ENCODE measurements at places on chromosomes 11 and 22.
A peak's percentile ranks its signal among the peaks of the same experiment; 100 is the strongest.

- peak; percentile 22 for DNase-seq
These were observed 52.8 kb upstream of the APOA1 start for GRCh38 chr11:116890193-116890592.

- no peak for DNase-seq
These were observed 15.4 kb downstream of the YPEL4 start for GRCh38 chr11:57634311-57634710.

DNA sequence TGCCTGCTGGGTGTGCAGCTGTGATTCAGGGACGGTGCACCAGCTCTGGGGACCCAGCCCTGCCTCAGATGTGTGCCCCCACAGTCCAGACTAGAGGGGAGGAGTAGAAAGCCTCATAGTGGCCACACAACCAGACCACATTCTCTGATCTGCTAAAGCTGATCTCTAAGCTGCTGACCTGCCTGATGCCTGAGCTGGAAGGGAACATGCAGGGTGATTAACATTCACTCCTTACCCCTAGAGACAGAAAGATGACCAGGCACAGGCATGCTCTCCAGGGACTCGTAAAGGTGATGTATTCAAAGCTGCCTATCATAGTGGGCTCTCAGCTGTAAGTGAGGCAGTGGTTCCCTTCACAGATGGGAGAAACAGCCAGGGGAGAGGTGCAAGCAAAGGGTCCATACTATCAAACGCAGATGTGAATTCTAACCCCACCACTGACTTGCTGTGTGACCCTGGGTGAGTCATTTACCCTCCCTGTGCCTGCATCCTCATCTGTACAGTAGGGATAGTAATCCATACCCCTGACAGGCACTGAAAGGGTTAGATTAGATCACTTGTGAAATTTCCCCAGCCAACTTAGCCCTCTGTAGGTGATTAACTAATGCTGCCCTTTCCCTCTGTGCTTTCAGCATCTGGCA lies 29.0 kb upstream of the LRRC32 start:
- no peak for DNase-seq

DNA sequence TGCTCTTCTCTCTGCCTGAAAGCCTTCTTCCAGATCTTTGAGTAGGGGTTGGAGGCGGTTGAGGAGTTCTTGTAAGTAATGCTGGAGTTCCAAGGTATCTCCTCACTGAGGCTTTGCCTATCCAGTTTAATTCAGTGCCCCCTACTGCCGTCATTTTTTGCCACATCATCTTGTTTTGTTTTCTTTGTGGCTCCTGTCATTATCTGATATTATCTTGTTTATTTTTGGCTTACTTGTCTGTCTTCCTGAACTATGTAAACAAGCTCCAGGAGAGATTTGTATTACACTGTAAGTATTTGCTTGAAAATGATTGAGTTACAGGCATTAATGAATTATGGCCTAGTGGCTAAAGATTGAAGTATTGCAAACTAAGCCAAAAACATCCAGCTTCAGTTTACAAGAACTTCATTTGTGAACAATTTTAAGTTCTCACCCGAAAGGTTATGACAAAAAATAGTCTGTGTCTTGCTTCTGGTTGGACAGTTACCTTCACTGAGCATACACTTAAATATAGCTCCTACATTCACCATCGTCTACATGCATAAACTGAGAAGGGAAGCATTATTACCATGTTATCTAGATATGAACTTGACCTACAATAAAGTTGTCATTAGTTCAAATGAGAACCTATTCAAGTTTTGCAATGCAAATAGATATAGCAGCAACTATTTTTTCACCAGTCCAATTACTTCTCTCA lies 154.8 kb downstream of the ARHGAP42 start:
- no peak for DNase-seq

- DNase-seq, result no peak
These were observed 53.9 kb downstream of the FLI1 start for GRCh38 chr11:128747728-128748148.

DNA sequence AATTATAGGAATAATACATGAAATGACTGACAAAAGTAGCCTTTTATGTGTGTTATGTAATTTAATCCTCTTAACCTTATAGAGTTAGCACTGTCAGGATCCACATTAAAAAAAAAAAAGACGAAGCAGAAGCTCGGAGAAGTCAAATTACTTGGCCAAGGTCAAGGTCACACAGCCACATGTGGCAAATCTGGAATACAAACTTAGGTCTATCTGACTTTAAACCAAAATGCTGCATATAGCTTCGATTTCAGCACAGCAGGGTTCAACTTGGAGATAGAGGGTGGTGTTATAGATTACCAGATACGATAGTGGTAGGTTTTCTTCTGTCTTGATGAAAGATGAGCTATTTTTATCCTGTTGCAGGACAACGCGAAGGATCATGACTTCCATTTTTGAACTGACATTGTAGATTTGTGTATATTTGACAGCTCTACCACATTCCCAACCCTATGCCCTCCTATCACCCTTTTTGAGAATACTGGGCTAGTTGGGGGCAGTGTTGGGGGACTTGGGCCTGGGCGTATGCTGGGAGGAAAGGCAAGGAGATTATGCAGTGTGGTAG lies 11.6 kb upstream of the EHF start:
- DNase-seq, result no peak

GRCh38 chr11:121711236-121711635 lies 258.5 kb upstream of the SORL1-AS1 start:
- no peak for DNase-seq

- DNase-seq, result no peak
These were observed 693 bp downstream of the NFAM1 start for GRCh38 chr22:42431401-42432019.

DNA sequence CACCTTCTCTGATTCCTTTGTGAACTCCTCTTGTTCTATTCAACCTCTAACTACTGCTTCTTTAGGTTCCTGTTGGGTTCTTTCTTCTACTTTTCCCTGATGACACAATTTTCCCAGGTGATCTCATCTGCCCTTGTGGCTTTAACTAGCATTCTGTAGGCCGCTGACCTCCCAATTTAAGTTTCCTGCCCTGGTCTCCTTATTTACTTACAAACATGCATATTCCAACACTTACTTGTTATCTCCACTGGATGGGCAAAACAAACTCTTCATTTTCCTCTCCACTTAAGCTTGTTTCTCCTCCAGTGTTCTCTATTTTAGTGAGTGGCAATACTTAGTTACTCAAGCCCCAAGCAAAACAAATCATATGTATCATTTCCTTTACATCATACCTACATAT lies 734.5 kb downstream of the METTL15 start:
- DNase-seq, result no peak

GRCh38 chr11:45906096-45906682 lies 882 bp downstream of the FREY1 start:
- DNase-seq, result no peak

DNA sequence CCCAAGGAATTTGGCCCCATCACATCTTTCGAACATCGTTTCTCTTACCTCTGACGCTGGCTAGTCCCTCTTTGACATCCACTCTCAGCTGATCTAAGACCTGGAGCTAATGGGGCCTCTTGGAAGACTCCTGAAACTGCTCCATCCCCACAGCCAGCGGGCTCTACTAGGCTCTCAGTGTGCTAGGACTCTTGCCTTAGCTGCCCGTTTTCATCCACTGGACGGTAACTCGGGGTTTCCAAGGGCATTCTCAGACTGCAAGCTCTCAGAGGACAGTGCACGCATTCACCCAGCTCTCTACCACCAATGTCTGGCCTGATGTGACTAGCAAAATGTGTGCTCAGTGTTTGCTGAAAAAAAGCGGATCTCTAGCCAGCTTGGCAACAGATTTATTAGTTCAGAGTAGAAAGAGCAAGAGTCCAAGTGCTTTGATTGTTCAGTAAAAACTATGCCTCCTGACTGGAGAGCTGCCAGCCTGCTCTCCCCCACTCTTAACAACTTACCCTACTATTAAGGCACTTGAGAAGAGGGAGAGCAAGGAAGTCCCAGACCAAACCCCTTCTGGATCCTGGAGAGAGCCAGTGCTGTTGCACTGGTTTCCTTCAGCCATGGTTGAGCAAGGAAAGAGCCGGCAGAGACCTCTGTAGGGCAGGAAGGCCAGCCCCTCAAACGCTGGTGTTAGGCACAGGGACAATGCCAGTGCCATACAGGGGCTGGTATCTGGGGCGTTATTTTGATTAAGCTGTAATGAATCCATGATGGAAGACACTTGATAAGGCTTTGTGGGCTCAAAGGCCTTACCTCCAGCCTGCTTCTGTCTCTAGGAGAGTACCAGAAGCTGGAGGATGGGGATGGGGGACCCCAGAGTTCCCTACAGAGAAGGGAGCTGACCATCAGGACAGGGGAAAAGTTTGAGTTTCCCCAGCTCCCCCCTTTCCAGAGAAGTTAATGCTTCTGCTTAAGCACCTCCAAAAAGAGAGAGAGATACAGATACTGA lies 9.2 kb downstream of the RELA start:
- no peak for DNase-seq

- no peak for DNase-seq
These were observed 550.1 kb downstream of the SOX6 start for GRCh38 chr11:15806217-15806616.

DNA sequence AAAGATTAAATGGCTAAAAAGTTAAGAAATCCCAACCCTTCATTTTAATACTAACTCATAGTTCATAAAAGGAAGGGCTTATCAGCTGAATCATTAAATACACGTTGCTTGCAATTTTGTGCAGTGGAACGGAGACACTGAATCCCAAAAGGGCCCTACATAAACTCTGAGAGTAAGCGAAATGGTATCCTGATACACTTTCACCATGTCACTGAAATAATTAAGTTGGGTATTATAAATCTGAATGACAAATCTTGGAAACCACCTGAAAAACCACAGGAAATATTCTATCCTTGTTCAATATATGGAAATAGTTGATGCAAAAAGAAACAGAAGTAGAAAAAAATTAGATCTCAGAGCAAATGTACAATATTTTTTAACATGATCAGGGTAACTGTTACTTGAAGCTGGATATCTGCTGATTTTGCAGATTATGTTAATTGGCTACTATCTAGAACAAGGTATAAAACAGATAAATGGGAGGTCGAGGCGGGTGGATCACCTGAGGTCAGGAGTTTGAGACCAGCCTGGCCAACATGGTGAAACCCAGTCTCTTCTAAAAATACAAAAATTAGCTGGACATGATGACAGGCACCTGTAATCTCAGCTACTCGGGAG lies 55.1 kb downstream of the MAML2 start:
- DNase-seq, result no peak

All from GM18507 (cell line).